ENCODE measurements at places on chromosomes 2 and 18. TPM values are rescaled to one million over a fixed set of nuclear protein-coding genes. Genes with fewer than 3 reads are reported as not detected.

- peak overlapping the region; percentile 90 for H3K27ac ChIP-seq
- peaks cover 56% of the 10 kb centered on the region for H3K4me1 ChIP-seq
- no peak for DNase-seq
- H3K36me3 ChIP-seq = no peaks in the 10 kb centered on the region
- H3K27me3 ChIP-seq = no peaks in the 10 kb centered on the region
These were observed 27.3 kb upstream of the ITGB6 start for GRCh38 chr2:160227293-160227915.

STARD6 gene
- total RNA-seq = not detected

GRCh38 chr2:166891727-166892126 is 3.4 kb downstream of the XIRP2 start:
- H3K27ac ChIP-seq = no peak overlapping the region
- H3K4me3 ChIP-seq = no peak overlapping the region
- no peak for DNase-seq
- no peaks in the 10 kb centered on the region for H3K27me3 ChIP-seq

PAIP2B gene
- total RNA-seq = 6.9 TPM

MTLN gene
- 69.9 TPM for total RNA-seq

- no peaks in the 10 kb centered on the region for H3K36me3 ChIP-seq
- no peaks in the 10 kb centered on the region for H3K4me1 ChIP-seq
- H3K27me3 ChIP-seq = no peaks in the 10 kb centered on the region
- H3K4me3 ChIP-seq = no peak overlapping the region
- H3K27ac ChIP-seq = no peak overlapping the region
These were observed 123.1 kb upstream of the XIRP2 start for GRCh38 chr2:166765141-166765540.

CAPN14 gene
- total RNA-seq = 0.44 TPM
